ENCODE measurements at places on chromosomes 12 and 14.

- DNase-seq = no peak
These were observed 2.3 kb upstream of the ADSS1 start for GRCh38 chr14:104721505-104722431.

DNA sequence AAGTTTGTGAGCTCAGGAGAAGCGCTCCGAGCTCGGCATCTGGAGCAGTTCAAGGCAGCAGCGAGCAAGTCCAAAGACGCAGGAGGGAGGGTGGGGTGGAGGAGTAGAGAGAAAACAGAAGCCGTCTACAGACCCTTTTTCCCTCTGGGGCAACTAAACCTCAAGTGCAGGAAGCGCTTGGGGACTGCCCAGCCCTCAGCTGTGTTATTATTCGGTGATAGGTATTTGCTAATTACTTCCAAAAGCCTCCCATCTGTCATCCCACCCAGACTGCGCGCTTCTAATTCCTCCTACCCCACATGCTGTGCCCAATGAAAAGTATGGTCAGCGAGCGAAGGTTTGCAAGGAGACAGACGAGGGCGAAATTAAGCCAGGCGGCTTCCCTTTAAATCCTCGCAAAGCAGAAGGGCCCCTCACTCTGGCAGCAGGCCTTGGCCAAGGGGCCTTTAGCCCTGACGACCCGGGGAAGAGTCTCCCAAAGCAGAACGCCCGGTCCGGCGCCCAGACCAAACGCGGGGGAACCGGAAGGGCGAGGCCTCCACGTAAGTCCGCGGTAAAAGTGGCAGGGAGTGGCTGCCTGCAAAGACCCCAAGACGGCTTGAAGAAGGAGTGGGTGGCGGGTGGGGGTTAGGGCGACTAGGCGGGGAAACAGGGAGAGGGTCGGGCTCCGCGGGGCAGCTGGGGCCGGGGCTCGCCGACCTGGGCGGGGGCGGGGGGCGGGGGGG lies 507 bp upstream of the CD9 start:
- DNase-seq = no peak

GRCh38 chr14:77554816-77555599 lies 56.4 kb upstream of the ISM2 start:
- no peak for DNase-seq

GRCh38 chr12:52977170-52977569 lies 28.3 kb downstream of the KRT18 start:
- DNase-seq = no peak

DNA sequence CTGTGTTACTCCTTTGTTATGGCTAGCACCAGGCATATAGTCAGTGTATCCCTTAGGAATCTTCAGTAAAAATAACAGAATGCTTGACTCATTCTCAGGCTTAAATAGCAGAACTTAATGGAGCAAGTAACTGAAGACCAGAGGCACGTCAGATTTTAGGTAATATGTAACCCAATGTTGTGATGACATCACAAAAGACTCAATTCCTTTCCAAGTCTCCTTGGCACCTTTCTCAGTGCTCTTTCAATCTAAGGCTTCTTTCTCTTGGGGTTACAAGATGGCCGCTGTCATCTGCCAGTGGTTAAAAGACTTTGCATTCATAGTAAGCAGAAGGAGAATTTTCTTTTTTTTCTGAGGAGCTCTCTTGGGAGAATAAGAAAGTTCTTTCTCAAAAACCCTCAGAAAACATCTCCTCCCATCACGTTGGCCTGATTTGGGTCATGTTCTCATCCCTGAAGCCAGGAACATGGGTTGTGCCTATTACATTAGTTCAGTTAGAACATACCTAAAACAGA lies 33.4 kb upstream of the DCN start:
- no peak for DNase-seq

- no peak for DNase-seq
These were observed 148.1 kb downstream of the SYT1 start for GRCh38 chr12:79012636-79013035.

- peak; percentile 23 for DNase-seq
These were observed at the start of gene NEDD1 for GRCh38 chr12:96906849-96907670. Gene NEDD1 (plus strand): TSS chr12:96907257. CDS start chr12:96909760, 2,503 bp downstream.

GRCh38 chr12:105275997-105276733 lies 40.2 kb upstream of the APPL2 start:
- no peak for DNase-seq

DNA sequence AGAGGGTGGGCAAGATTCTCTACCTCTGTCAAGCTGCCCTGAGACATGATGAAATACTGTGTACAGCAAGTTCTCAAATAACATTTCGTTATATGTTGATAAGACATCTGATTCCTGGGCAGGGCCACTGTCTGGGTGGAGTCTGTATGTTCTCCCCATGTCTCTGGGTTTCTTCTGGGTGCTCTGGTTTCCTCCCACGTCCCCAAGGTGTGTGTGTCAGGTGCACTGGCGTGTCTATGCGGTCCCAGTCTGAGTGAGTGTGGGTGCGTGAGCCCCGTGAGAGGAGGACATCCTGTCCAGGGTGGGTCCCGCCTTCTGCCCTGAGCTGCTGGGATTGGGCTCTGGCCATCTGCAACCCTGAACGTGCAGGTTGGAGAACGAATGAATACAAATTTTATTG lies 29.6 kb downstream of the KCTD10 start:
- no peak for DNase-seq

DNA sequence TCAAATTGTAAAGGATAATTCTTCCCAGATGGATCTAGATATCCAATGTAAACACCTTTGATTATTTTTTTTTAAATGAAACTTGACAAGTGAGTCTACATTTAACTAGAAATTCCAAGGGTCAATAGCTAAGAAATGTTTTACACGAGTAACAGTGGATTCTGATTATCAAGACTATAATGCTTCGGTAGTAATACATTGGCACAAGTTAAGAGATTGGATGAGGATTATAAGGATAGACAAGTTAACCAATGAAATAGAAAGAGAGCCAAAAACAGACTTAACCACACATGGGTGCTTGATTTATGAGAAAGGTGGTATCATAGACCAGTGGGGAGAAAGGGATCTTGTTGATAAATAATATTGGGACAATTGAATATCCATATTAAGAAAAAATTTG lies 40.3 kb upstream of the PCED1B start:
- DNase-seq = no peak

- DNase-seq = no peak
These were observed 7.9 kb downstream of the CCDC85C start for GRCh38 chr14:99596071-99596627.

DNA sequence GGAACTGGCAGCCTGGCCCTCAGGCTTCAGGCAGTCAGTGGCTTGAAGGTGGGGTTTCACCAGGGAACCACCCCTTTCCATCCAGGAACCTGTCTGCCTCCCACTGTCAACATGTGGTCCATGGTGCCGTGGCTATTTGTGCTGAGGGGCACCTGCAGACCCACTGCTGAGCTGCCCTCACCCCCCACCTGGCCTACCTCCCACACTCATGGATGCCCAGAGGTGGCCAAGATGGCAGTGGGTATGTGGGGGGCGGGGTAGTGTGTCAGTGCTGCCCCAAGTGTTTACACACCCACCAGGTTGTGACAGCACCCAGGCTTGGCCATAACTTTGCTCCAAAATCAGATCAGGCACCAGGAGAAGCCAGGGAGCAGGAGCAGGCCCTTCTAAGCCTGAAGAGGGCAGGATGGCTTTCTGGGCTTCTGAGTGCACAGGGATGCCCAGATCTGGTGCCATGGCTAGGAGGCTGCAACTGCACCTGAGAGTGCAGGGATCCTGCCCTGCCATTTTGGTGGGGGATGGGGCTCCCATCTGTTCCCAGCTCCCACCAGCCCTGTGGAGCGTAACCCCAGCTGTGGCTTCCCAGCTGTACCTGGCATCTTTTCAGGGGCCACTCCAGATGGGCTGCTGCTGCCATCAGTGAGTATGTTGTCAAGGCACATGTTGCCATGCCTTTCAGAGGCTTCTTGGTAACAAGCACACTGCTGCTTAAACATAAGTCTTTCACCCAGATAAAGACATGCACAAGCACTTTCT lies 263.9 kb downstream of the LRIG3 start:
- DNase-seq = no peak

DNA sequence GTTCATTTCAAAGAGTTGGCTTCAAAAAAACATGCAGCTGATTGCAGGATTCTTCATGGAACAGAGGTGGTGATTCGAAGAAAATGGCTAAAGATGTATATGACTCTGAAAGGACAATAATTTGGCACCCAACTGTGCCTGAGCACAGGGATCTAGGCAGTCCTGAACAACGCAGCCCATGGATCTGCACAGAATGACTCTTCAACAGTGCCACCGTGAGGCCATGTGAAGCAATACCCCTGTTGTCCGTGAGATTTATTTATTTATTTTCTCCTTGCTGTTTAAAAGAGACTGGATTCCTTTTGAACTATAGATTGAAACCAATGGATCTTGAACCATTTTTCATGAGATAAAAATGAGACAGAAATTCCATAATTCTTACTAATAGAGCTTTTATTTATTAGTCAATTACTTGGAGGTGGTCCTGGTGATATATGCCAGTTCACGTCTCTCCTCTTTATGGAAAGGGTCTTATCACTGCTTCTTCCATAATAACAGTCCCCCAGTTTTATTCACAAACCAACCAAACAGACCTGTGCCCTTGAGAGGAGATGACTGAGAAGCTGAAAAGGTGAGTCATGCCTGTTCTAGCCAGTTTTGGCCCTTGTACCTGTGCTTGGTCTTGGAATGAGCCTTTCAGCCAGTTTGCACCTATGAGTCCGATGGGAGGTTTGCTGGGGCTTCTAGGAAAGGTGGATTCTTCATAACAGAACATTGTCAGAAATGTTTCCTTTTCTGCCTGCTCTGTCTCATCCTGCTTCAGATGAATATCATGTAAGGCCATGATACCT lies 1598.3 kb downstream of the AACS start:
- DNase-seq = no peak

GRCh38 chr14:57485635-57486034 lies 8.0 kb downstream of the CCDC198 start:
- no peak for DNase-seq

DNA sequence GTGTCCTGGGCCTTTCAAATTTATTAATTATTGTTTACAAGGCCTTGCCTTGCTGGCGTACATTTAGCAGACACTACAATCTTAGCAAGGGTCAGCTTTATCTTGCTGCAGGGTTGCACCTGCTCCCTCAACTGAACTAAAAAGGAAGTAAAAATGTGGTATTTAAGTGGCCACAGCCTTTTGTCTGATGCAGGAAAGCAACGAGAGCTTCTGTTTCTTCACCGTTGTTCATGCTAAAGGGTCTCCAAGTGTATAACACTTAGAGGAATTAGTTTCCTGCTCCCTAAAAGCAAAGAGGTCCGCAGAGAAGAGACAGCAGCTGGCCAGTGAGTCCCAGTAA lies 62.8 kb upstream of the EGLN3 start:
- DNase-seq = no peak

DNA sequence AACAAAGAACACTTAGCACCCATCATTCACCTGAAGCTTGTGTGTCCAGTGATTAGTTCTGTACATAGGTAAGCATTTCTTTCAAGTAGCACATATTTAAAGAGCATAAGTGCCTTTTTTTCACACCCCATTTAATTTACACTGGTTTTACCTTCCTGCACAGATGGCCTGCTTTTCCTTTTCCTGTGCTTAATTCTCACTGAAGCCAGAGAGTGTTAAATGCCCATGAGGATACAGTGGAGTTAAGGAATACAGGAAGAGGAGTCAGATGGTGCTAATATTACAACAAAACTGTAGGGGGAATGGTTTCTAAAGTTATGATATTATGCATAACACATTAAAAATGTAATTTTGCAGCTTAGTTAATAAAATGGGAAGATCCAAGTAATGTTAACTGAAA lies 31.0 kb upstream of the SLC38A1 start:
- DNase-seq = no peak

DNA sequence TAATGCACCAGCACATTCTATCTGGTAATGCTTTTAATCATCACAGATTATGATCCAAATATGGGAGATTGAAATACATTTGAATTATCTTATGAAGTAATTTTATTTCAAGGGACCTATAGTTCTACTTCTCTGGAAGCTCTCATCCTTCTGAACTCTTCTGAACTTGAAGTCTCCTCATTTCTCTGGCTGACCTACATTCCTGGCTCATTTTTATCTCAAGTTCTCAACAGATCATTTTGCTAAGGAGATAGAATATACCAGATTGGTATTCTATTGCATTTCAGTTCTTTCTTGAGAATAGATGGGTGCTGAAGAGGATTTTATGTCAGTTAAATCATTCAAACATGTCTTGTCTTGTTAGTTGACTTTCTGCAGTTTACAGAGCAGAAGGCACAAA lies 7.9 kb downstream of the HMGA2 start:
- no peak for DNase-seq

DNA sequence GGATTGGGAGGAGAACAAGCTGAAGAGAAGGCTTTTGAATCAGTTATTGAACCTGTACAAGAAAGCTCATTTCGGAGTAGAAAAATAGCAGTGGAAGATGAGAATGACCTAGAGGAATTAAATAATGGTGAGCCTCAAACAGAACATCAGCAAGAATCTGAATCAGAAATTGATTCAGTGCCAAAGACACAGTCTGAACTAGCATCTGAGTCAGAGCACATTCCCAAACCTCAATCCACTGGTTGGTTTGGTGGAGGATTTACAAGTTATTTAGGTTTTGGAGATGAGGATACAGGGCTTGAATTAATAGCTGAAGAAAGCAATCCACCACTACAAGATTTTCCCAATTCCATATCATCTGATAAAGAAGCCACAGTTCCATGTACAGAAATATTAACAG lies 13.5 kb downstream of the MIA2 start:
- no peak for DNase-seq

DNA sequence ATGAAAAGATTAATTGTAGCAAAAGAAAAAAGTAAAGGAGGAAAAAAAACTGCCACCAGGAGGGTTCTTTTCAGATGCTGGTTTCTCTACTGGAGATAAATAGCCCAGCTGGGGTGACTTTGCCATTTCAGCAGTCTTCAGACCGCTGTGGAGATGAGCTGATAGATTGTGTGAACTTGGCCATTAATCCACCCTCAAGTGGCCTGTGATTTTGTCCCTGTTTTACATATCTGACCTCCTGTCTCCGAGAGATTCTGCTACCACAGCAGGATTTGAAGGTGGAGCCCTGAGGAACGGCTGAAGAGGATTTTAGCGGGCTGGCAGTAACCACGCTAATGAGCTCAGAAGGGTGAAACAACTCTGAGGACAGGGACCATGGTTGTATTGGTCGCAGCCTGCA lies 72.7 kb downstream of the WSCD2 start:
- DNase-seq = no peak

- no peak for DNase-seq
These were observed 56.5 kb upstream of the CDKL1 start for GRCh38 chr14:50452979-50453705.

GRCh38 chr12:120684523-120684932 lies 2.4 kb upstream of the MLEC start:
- DNase-seq = no peak

- no peak for DNase-seq
These were observed 21.3 kb downstream of the MYBPC1 start for GRCh38 chr12:101616027-101616494.

GRCh38 chr14:37036669-37037341 lies 135.6 kb downstream of the SLC25A21 start:
- DNase-seq = no peak

- no peak for DNase-seq
These were observed 99.6 kb downstream of the APAF1 start for GRCh38 chr12:98744680-98745079.

DNA sequence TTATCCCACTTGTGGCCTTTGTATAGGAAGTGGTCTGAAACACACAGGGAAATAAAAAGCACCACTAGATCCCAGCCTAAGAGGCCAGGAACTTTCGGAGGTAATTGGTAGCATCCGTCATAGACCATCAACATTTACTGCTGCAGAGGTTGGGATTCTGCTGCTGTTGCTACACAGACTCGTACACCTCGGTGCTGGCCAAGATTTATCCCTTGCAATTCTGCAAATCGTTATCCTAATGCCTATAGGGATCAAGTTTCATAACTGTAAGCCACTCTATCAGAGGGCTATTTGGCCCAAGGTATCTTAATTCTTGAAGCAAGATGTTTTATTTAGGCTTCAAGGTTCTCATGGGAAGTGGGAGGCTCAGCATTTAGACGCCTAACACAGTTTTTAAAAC lies 913.6 kb downstream of the GALC start:
- DNase-seq = no peak

Measured in cortex of kidney (tissue), 1 donor.